A172 (cell line): ENCODE measurements at places on chromosomes 12 and 14. TPM values are rescaled to one million over a fixed set of nuclear protein-coding genes. Genes with fewer than 3 reads are reported as not detected.

DNA sequence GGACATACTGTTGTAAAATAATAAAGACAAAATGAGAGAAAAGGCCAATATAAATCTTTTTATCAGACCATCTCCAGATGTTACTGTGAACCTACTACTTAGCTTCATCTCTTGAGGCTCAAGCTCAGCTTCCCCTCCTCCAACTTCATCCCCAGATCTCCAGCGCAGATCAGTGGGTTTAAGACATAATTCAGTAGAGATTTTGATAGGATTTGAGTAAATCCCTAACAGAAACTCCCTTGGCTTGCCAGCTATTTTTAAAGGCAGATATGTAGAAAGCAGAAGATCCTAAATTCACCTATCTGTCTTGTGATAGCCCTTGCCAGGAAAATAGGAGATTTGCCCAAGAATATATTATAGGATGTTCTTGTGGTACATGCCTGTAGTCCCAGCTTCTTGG, 236.7 kb downstream of the FBXL14 start:
- DNase-seq, result no peak

DNA sequence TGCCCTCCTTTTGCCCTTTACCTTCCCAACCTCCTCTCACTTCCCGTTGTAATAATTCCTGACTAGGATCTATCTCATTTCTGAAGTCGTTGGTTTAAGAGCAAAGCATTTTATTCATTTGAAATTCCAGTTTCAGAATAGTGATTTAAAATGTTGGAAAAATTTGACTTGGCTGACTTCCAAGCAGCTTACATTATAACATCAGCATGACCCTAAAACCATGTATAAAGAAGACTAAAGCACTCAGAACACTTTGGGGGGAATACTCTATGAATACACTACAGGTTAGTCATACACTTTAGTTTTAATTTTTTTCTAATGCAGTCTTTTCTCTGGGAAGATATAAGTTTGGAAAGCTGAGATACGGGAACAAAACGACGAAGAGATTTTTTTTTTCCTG, 161.1 kb downstream of the BTG1 start:
- no peak for DNase-seq

GRCh38 chr14:101498526-101498860, 62.8 kb upstream of the DIO3 start:
- DNase-seq, result no peak

DNA sequence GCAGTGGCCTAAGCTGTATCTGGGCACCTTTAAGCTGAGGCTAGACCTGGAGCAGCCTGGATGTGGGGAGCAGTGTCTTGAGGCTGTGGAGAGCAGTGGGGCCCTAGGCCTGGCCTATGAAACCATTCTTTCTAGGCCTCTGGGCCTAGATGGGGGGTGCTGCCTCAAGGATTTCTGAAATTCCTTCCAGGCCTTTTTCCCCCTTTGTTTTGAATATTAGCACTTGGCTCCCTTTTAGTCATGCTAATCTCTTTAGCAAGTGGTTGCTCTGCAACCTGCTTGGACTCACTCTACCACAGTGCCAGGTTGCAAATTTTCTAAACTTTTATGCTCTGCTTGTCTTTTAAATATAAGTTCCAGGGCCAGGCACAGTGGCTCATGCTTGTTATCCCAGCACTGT, 41.6 kb upstream of the RFX4 start:
- no peak for DNase-seq

The TRHDE gene
- total RNA-seq, result 0.05 and 0.12 TPM in 2 replicates

DNA sequence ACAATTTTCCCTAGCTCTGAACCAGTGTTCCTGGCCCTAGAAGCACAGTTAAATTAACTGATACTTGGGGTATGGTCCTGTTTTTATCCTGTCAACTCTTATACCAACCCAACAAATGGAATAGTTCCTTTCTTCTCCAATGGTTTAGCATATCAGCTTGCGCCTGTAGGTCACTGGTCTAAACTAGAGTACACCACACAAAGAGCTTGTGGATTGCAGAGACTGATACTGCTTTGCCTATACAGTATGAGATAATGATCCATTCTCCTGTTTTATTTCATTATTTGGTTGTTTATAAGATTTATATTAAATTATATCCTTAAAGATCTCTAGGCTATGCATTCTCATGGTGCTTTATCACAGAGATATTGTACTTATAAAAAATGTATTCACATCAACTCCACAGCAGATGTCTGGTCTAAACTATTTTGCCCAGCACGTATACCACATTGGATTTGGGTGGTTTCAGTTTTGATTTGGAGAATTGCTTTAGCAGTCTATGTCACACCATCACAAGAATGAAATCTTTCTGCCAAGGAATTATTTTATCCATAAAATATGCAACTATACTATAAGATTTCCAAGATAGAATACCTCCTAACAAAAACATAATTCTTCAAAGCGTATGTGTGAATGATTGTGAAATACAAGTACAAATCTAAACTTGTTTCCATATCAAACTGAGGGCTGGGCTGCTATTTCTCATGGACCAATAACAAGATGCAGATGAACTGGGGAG, 142.1 kb downstream of the SLC16A7 start:
- no peak for DNase-seq

The HCAR3 gene
- not detected in 2 replicates for total RNA-seq

GRCh38 chr12:131919366-131920156, 9.5 kb upstream of the PUS1 start:
- no peak for DNase-seq

- DNase-seq, result no peak
Measured at GRCh38 chr12:7749442-7749841, 2.3 kb upstream of the CLEC4C start.

The AACS gene
- 26.6 and 32.1 TPM in 2 replicates for total RNA-seq

- DNase-seq, result no peak
Measured at GRCh38 chr14:89485264-89485663, 68.2 kb upstream of the FOXN3 start.

The DDN gene
- total RNA-seq, result 0.03 and 0.19 TPM in 2 replicates

DNA sequence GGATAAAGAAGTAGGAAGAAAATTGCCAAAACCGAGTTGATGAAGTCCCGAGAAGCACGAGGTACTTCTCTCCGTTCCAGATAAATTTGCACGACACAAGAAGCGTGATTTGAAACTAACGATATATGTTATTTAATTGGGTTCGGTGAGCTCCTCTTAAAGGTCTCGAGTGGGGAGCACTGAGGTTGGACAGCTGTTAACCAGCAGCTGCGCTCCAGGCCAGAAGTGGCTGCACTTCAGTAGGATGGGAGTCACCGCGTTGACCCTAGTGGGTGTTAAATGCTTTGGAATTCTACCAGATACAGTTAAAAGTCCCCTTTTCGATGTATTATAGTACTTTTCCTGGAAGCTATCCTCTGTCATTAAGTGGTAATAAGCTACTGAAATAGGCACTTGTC, 953 bp upstream of the DCAF5 start:
- no peak for DNase-seq

The KRT85 gene
- 0.05 TPM in 1 of 2 replicates, not detected in the other for total RNA-seq

GRCh38 chr14:49808780-49809179, 40.8 kb downstream of the KLHDC2 start:
- DNase-seq, result no peak

The OSGEP gene
- total RNA-seq, result 33.2 and 54.4 TPM in 2 replicates
